ENCODE measurements at places on chromosomes 2 and 18.

- no peak for DNase-seq
These were observed 62.3 kb downstream of the TRIB2 start for GRCh38 chr2:12778811-12779579.

DNA sequence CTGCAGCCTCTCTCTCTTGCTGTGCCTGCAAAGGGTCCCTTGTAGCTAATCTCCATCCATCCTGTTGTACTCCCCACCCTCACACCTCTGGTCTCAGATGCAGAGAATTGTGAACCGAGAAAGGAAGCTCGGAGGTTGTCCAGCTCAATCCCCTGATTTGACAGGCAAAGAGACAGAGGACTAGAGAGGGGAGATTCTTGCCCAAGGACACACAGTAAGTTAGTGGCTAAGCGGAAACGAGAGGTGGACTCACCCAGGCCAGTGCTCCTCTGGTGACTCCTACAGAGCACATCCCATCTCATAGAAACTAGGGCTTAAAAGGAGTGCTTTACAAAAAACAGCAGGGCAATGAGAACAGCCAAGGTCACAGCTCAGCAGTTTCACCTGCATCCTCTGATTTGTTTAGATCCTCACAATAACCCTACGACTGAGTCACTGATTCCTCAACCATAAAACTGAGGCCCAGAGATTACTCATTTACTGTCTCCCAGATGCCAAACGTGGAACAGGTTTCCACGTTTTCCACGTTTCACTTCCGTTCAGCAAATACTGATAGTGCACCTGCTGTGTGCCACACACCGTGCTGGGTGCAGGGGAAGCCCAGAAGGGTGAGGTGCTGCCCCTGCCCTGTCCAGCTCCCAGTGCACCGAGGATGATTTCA, 22.1 kb downstream of the EHD3 start:
- peak; percentile 85 for DNase-seq

- DNase-seq: no peak
These were observed 57.3 kb downstream of the ACOXL start for GRCh38 chr2:110789706-110790105.

GRCh38 chr2:149042881-149043280, 4.4 kb downstream of the LYPD6B start:
- no peak for DNase-seq

DNA sequence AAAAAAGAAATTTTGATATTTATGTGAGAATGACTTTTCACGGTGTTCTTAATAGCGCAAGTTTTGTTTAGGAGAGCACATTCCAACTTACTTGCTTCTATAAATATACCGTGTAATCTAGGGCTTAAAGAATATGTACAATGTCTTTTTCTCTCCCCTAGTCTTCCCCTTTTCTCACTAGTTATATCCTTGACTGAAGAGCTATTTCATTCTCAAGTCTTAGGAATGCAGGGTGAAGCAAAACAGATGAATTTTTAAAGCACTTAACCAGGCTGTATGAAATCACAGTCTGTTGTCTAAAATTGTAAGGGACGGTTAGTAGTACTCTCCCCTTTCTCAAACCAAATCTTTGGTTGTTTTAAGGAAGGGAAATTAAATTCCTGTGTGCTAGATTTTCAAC, 29.6 kb upstream of the SLC30A6 start:
- no peak for DNase-seq

Measured in kidney epithelial cell (primary cell).